ENCODE measurements at places on chromosomes 3 and 15.

GRCh38 chr3:111763968-111764367, 95.1 kb upstream of the PHLDB2 start:
- DNase-seq: no peak
- no peak overlapping the region for H3K4me3 ChIP-seq
- H3K27me3 ChIP-seq: no peaks in the 10 kb centered on the region
- peaks cover 27% of the 10 kb centered on the region for H3K4me1 ChIP-seq

DNA sequence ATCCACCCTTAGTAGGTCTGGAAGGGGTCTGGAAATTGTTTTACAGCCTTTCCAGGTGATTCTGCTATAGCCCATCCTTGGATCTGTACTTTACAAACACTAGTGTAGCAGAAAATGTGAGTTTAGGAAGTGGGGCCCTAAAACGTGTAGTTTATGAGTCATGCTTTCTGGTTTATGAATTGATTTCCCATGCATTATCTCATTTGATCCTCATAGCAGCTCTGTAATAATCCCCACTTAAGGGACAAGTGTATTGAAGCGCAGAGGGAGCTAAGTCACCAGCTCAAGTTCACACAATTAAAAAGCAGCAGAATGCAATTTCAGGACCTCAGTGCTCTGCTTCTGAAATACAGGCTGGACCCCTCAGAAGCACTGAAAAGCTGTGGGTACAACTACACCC, 22.7 kb upstream of the STARD5 start:
- DNase-seq: no peak
- no peak overlapping the region for H3K27ac ChIP-seq
- H3K36me3 ChIP-seq: no peaks in the 10 kb centered on the region
- no peaks in the 10 kb centered on the region for H3K27me3 ChIP-seq
- no peaks in the 10 kb centered on the region for H3K4me1 ChIP-seq

DNA sequence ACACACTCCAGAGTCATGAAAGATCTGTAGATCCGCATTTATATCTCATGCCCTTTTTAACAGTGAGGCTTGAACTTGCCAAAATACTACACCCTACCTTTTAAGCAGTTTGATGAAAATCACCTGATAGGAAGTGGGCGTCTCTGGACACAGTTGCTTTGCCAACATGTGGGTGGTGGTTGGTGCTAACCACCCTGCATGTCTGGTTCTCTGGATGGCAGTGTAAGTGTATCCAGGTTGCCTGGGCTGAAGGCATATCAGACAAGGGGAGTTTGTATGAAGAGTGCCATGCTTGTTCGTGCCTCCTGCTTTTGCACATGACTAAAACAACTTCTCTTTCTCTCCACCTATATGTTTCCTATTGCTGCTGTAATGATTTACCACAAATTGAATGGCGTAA, 159.6 kb downstream of the GHSR start:
- H3K4me1 ChIP-seq: peaks cover 65% of the 10 kb centered on the region
- no peaks in the 10 kb centered on the region for H3K36me3 ChIP-seq
- H3K4me3 ChIP-seq: no peak overlapping the region
- H3K27me3 ChIP-seq: no peaks in the 10 kb centered on the region

DNA sequence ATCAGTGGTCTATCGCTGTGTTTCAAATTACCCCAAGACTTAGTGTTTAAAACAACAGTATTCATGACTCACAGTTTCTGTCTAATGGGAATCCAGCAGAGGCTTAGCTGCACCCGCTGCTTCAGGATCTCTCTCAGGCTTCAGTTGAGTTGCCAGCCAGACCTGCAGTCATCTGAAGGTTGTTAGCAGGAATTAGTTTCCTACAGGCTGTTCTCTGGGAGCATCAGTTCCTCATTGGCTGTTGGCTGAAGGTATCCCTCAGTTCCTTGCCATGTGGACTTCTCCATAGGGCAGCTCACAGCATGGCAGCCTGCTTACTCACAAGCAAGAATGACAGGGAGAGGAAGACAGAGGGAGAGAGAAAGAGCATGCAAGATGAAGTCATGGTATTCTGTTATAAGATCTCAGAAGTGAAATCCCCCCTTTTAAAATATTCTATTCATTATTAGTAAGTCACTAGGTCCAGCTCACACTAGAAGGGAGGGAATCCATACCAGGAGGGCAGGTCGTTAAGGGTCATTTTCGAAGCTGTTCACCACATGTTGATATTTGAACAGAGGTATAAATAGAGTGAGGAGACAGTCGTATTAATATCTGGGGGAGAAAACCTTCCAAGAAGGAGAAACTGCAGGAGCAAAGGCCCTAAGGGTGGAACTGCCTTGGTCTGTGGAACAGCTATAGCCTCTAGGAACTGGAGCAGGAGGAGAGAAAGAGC, 473.9 kb upstream of the PPP2R3A start:
- no peaks in the 10 kb centered on the region for H3K4me1 ChIP-seq
- no peaks in the 10 kb centered on the region for H3K27me3 ChIP-seq
- H3K4me3 ChIP-seq: no peak overlapping the region
- H3K36me3 ChIP-seq: no peaks in the 10 kb centered on the region
